ENCODE measurements at places on chromosomes 11 and 22.

GRCh38 chr11:75878933-75879332, 63.9 kb downstream of the UVRAG start:
- DNase-seq, result no peak

GRCh38 chr11:85843929-85844328, 11.3 kb upstream of the CCDC83 start:
- no peak for DNase-seq

DNA sequence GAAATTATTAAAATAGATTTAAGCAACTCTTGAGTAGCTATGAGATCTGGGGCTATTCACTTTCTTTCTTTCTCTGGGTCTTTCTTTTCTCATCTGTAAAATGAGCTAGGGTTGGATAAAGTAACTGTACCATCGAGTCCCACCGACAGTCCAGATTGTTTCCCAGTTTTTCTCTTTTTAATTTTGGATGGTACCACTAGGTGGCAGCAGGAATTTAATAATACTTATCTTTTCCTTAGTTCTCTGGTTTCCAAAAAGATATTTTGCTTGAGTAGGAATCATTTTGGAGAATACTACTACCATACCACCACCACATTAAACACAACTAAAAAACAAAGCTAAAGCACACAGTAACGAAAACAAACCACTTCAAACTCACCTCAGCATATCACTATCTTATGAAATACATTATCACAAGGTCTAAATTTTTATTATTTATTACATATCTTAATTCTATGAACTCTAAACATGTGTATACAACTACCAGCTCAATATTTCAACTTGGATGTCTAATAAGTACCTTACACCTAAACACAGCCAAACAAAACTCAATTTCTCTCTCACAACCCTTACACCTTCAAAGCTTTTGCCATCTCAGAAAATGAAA, 584.0 kb downstream of the KCNA4 start:
- peak; percentile 2 for DNase-seq

DNA sequence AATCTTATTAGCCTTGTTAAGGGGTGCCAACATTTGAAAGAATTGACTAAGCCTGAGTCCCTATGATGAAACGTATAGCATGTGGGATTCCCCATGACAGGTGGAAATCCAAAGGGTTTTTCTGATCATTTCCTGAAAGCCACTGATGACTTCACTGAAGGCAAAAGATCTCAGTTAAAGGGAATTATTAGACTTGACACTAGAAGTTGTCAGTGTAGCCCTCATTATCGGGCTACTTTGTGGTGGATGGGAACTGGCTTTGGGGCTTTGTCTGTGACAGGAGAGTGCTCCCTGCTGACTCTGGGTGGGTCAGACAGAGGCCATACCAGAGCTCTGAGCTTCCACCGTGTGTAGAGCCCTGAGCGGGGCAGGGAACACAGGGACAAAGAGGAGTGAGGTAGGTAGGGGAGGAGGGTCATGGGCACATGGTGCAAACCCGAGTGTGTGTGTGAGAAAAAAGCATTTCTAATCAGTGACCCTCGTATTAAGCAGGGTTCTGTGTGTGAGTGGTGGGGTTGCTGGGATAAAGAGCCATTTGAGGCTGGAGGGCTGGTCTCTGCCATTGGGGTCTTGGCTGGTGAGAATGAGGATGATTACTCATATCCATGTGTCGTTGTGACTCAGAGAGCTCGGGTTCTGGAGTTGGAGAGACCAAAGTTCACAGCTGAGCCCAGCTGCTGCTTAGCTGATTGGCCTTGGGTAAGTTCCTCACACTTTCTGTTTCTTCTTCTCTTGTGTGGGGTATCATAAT, 101.1 kb downstream of the GRIK4 start:
- DNase-seq, result peak; percentile 45

- DNase-seq, result no peak
These were observed 1.1 kb downstream of the KCNQ1 start for GRCh38 chr11:2445746-2446551.

- no peak for DNase-seq
These were observed 60.6 kb upstream of the PPP6R3 start for GRCh38 chr11:68399916-68400315.

DNA sequence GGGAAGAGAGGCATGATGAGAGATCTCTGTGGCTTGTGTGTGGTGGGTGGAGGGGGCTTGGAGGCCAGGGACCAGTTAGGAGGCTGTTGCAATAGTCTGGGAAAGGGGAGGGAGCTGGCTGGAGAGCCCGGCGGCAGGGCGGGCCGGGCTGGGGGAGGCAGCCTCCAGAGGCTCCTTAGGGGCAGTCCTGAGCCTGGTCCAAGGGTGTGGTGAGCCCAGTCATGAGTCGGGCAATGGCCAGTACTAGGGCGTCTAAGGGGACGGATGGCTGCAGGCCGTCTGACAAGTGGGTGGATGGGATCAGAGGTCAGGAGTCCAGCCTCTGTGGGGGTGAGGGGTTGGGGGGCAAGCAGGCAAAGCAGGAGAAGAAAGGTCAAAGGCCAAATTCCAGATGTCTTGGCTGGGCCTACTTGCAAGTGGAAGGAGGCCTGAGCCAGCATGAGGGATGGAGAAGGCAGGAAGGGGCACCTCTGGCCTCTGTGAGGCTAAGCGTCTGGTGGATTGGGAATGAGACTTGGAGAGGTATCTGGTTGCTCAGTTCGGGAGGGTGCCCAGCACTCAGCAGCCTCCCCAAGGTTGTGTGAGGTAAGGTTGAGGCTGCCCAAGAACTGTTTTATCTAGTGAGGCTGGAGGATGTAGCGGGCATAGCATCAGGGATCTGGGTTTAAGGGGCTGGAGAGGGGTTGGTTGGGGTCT, 6.0 kb upstream of the CD248 start:
- no peak for DNase-seq

DNA sequence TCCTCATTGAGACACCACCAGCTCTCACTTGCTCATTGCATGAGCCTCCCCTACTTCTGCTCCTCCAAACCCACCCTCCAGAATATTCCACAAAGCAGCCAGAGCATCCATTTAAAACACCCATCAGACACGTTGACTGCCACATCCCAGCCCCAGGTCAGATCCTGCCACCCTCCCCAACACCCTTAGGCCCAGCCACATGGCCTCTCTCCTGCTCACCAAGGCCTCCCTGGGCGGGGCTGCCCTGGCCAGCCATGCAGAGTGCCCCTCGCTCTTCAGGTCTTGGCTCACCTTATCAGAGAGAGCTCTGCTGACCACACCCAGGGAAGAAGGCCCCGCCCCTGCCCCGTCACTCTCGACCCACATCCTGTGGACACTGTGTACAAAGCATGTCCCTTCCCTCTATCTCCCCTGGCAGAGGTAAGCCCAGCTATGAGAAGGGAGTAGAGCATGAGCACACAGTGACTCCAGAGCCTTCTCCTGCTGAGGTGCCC, 106.8 kb downstream of the MICAL3 start:
- no peak for DNase-seq

DNA sequence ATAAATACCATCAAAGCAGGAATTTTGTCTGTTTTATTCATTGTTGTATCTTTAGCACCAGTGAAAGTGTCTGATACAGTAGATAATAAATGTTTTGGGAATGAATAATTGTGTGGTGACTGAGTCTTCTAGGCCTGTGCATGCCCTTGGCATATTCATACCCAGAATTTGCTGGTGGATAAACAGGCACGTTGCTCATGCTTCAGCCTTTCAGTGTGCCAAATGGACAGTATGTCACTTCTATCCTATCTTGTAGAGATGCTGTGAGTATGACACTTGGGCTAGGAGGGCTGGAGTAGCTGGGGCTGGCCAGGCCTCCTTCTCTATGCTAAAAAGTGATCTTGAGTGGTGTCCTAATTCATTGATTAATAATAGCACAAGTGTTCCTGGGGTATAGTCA, 287.3 kb upstream of the DDI1 start:
- no peak for DNase-seq

DNA sequence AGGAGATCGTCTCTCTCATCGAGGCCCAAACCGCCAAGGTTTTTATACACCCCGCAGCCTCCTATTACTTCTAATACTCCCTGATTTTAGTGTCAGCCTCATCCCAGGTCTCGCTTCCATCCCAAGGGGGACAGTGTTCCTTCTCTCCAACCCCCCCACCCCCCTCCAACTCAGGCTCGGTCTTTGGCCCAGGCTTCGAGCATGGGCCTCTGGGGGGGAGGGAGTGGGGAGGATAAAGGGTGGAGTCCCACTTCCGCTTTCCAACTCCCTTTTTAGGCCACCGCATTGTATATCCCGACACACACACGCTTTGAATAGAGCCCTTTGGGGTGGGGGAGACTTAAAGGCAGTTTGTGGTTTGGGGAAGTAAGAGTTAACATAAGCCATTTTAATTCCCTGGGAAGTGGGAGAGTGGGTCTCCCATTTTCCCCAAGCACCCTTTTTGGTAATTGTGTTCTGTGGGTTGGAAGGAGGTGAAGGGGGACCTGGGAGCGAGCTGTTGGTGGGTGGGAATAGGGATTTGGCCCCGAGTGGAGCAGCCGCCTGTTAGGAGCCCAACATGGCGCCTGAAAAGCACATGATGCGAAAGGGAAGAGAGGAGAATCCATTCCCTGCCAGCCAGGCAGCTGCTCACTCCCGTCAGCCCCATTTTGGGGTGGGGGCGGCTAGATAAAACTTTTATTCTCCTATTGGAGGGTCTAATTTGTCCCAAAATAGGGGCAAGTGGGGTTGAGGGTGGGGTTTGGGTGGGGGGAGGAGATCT, 844 bp downstream of the PCF11 start:
- peak; percentile 39 for DNase-seq

- DNase-seq, result no peak
These were observed 2.5 kb downstream of the USP2 start for GRCh38 chr11:119378851-119379465.

GRCh38 chr11:2566223-2567025, 121.6 kb downstream of the KCNQ1 start:
- no peak for DNase-seq

- peak; percentile 45 for DNase-seq
These were observed 59.7 kb upstream of the BARX2 start for GRCh38 chr11:129315781-129316579.

DNA sequence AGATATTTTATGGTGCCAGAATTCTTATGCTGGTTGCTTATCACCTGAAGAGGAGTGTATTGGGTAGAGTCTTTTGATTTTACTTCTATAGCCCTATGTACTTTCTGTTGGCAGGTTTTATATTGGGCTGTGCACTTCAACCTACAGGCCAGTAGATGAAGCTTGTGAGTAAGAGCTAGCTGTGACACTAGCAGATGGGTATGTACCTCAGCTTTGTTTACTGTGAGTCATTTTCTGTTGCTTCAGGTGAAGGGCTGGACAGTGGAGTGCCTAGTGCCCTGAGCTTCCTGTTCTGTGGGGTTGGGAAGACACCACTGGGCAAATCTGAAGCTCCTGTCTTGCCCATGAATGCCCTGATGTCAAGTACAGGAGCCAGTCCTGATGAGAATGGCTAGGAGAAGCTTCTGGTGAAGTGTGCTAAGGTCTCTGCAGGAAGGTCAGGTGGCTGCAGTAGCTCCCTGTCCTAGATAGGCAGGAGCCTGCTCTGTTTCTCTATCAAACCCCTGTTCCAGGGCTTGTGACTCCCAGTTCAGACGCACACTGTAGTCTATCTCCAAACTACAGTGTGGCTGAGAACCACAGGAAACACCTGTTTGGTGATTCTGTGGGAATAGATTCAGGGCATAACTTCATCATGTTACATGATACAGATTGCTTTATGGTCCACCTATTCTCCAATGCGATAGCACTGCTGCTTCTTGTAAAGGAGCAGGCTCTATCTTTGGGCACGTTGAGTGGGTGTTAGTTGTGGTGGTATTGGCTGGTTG, 755.7 kb downstream of the KCNA4 start:
- peak; percentile 51 for DNase-seq

DNA sequence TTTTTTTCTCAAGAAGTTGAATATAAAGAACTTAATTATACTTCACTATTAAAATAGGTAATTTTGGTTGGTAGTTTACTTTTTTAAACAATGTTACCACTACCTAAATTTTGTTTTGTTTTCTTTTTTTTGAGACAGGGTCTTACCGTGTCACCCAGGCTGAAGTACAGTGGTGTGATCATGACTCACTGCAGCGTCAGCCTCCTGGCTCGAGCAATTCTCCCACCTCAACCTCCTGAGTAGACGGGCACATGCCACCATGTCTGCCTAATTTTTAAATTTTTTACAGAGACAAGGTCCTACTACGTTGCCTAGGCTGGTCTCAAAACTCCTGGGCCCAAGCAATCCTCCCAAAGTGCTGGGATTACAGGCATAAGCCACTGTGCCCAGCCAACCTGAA, 17.6 kb downstream of the SPCS2 start:
- DNase-seq, result no peak
